Daoy (cell line): ENCODE measurements at places on chromosomes 12 and 14. TPM values are rescaled to one million over a fixed set of nuclear protein-coding genes. Genes with fewer than 3 reads are reported as not detected.

DNA sequence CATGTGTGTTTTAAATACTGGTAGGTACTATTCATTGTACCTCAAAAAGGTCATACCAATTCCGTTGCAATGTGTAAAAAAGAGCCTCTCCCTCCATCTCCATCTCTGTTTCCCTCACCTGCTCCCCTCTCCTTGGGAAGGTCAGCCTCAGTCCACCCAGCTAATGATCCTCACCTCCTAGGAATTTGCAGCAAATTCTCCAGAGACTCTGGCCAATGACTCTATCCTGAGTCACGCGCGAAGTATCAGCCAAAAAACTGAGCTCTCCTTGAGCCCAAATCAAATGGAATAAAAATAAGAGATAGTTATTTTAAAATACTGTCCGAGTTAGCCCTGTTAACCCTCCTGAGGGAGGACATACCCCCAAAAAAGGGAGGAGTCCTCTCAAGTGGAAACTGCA, 148.4 kb downstream of the DPF3 start:
- DNase-seq, result peak; percentile 80

Gene AMDHD1
- 0.11 and 0.98 TPM in 2 replicates for total RNA-seq

- DNase-seq, result no peak
Measured at GRCh38 chr14:60153991-60154390, 11.2 kb downstream of the DHRS7 start.

- DNase-seq, result peak; percentile 69
Measured at GRCh38 chr12:124508381-124509079, 58.9 kb downstream of the NCOR2 start.

GRCh38 chr12:109868182-109869051, 11.9 kb downstream of the GLTP start:
- no peak for DNase-seq

GRCh38 chr12:38269897-38270296, 46.7 kb upstream of the ALG10B start:
- DNase-seq, result no peak

GRCh38 chr14:32559048-32559447, 229.9 kb downstream of the AKAP6 start:
- DNase-seq, result no peak

DNA sequence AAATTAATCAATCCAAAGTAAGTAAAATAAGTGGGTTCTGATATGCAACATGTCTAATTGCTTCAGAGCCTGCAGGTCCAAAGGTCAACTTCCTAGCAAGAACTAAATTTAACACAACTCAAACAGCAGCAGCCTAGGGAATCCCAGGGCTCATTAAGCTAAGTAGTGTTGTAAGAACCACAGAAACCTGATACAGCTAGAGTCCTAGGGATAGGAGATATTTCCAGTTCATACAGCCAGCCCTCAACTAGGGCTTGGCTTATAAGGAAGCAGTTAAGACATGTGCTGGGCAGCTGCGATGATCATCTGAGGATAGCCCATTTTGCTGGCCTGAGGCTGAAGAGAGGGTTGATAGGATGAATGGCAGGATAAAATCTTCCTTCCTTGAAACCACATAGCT, at the start of gene OR4Q3:
OR4Q3 (plus strand) TSS at position 316 of the 400 bp plus-strand sequence.
- peak; percentile 37 for DNase-seq

- DNase-seq, result no peak
Measured at GRCh38 chr14:81206115-81206514, 14.6 kb downstream of the GTF2A1 start.

GRCh38 chr12:18723752-18724151, 14.1 kb downstream of the PLCZ1 start:
- DNase-seq, result no peak

Gene CPNE6
- not detected in 2 replicates for total RNA-seq

GRCh38 chr14:105774001-105774400, 247.6 kb downstream of the TMEM121 start:
- no peak for DNase-seq

DNA sequence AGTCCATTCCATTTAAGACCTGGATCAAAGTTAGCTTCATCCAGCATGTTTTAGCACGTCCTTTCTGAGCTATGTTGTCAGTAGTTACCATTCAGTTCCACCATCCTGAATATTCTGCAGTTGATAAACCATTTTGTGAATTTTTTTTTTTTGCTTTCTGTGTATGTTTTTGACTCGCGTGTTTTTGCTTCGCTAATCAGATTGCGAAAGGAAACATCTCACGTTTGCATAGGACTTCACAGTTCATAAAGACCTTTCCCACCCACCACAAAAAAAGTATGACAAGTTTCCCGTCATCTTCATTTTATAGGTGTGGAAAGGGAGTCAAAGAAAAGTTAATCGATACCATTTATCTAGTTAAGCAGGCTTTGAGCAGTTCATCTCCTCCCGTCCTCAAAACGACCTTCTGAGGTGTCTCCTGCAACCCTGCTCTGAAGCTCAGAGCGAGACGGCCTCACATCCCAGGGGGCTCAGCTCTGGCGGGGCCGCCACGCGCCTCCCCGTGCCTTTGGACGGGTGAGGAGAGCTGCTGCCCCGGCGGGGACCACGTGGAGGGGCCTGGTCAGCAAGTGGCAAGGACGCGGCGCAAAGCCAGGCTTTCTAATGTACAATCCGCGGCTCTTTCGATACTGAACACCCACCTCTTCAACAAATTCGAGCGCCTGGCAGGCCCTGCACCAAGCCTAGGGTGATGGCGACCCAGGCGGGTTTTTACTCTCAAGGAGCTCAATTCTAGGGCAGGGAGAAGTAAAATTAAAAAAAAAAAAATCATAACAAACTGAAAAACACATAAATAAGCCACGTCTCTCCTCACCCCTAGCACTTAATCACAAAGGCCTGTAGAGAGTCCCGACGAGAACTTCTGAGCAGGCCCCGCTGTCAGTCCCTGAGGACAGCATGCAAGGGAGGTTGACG, 988 bp upstream of the TMEM263 start:
- DNase-seq, result no peak

Gene SLC6A12
- total RNA-seq, result 0.57 and 3.4 TPM in 2 replicates

GRCh38 chr14:104518659-104519350, 60.8 kb upstream of the C14orf180 start:
- DNase-seq, result peak; percentile 1

GRCh38 chr12:109421355-109422087, 55.6 kb downstream of the KCTD10 start:
- peak; percentile 42 for DNase-seq

GRCh38 chr12:51076236-51076930, 7.0 kb downstream of the CSRNP2 start:
- DNase-seq, result no peak

GRCh38 chr12:75820071-75820470, 211.5 kb downstream of the PHLDA1 start:
- no peak for DNase-seq

GRCh38 chr14:35818346-35819115, 7.6 kb upstream of the BRMS1L start:
- DNase-seq, result peak; percentile 42

DNA sequence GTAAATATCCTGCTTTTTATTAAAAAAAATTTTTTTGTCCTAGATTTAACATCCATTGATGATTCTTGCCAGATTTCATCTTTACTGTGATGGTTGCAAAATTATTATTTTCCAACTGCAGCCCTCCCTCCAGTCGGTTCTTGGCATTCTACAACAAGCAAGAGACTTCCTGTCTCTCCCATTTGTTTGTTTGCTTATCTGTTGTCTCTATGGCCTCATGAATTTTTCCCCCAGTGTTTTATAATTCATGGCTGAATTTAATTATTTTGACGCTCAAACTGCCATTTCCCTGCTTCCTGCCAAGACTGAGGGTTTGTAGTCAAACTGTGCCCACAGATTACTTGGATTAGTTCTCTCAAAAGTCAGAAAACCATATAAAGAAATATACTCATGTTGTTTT, 25.9 kb downstream of the CGRRF1 start:
- no peak for DNase-seq

- no peak for DNase-seq
Measured at GRCh38 chr12:42677461-42677860, 87.9 kb upstream of the PRICKLE1 start.

Gene TAS2R42
- total RNA-seq, result not detected in 2 replicates

- no peak for DNase-seq
Measured at GRCh38 chr14:92613681-92614260, 100.2 kb downstream of the RIN3 start.

GRCh38 chr14:102652194-102652593, 59.7 kb downstream of the RCOR1 start:
- DNase-seq, result no peak

DNA sequence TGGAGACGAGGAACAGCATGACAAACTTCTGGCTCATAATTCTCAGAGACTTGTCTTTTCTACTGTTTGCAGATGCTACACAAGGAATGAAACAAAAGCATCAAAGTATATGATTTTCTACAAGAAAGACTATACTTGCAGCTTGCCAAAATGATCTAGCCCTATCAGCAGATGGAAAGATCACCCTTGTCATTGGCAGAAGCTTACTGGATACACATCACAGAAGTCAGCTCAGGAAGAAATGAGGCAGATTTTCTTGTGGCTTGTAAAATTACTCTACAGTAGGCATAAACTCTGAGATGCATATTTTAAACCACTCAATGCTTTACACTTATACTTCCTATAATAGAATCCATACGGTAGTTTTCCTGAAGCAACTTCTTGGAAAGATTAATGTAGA, 20.6 kb downstream of the E2F7 start:
- DNase-seq, result no peak

Gene KRT6B
- not detected in 2 replicates for total RNA-seq

Gene CCDC60
- not detected in 2 replicates for total RNA-seq

GRCh38 chr14:25308244-25308643, 258.3 kb upstream of the STXBP6 start:
- no peak for DNase-seq

GRCh38 chr12:59657266-59657665, 61.4 kb downstream of the SLC16A7 start:
- no peak for DNase-seq

GRCh38 chr14:101500061-101500460, 61.2 kb upstream of the DIO3 start:
- no peak for DNase-seq

DNA sequence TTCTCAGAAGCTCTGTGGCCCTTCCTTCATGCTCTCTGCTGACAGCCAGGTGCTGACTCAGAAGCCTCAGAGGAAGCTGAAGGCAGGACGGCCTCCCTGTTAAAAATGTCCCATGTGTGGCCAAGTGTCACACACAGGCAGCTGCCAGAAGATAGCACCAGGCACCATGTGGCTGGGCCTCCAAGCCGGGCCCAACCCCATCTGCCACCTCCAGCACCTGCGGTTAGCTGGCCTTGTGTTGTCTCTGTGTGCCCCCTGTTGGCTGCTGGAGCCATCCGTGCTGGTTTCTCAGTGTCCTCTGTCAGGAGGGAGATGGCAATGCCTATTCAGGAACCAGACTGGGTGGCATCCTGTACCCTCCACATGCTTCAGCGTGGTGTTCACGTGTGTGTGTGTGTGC, 63.2 kb downstream of the TSPAN11 start:
- peak; percentile 38 for DNase-seq

Gene IAPP
- not detected in 2 replicates for total RNA-seq

DNA sequence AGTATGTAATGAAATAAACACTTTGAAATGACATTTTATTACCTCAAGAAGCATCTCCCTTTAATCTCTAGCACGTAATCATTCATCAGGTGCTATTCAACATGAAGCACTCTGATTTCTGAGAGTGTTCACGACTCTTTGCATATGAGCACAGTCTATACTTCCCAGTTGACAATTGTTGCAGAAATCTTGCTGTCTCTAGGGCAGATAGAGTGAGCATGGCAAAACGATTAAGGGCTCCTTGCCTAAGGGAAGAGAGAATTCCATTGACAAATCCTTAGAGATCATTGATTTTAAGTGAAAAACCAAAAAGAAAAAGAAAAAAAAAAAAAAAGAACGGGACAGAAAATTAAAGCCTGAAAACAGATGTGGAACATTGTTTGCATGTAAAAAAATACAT, 107.6 kb downstream of the C12orf50 start:
- no peak for DNase-seq

Gene RBP5
- 0.46 TPM in 1 of 2 replicates, not detected in the other for total RNA-seq

- no peak for DNase-seq
Measured at GRCh38 chr14:72808564-72808963, 85.3 kb downstream of the DPF3 start.

- no peak for DNase-seq
Measured at GRCh38 chr14:22176957-22177356, 412.1 kb downstream of the DAD1 start.

- no peak for DNase-seq
Measured at GRCh38 chr14:32300136-32300535, 29.0 kb upstream of the AKAP6 start.

DNA sequence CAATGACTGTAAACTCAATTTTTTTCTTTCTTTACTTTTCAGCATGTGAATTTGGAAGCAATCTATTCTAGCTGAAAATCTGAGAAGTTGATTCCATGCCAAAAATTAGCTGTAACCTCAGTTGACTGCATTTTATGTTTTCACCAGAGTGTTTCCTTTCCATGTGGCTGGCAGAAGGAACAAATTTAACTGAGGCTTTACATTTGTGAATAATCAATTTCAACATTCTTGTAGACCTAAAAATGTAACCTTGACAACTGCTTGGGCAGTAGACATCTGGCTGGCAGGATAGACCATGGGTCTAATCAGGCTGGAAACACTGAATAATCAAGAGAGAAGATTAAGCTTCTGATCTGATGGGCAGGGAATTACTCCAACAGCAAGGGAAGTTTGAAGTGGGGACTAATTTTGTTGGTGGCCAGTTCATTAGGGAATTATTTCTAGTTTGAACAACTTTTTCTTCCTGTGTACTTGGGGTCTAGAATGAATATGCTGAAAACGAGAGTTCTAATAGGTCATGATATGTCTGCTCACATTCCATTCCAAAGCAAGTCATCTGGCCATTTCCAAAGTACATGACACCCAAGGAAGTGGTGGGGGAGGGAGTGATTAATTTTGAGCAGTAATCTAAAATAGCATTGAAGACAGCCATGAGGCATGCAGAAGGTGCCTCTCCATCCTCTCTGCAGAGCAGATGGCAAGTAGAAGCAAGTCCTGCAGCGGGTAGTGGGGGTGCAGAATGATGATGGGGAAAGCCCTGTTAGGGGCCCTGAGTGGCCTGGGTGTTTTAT, 68.2 kb downstream of the ATP23 start:
- DNase-seq, result no peak

DNA sequence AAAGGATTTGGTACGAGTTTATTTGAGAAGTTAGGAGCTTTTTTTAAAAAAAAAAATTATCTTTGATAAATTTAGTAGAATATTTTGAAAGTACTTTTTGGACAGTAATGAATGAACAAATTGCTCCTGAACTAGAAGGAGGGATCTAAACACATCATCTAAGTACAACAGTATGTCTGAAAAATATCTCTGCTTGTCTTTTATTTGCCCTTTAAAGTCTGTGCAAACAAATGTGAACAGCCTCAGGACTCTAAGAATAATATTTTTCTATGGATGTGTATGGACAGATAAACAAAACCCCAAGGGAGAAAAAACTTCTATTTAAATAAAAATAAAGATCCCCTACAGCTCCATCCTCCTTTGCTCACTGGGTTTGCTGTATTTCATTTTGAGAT, 19.5 kb downstream of the FBXL14 start:
- DNase-seq, result no peak

DNA sequence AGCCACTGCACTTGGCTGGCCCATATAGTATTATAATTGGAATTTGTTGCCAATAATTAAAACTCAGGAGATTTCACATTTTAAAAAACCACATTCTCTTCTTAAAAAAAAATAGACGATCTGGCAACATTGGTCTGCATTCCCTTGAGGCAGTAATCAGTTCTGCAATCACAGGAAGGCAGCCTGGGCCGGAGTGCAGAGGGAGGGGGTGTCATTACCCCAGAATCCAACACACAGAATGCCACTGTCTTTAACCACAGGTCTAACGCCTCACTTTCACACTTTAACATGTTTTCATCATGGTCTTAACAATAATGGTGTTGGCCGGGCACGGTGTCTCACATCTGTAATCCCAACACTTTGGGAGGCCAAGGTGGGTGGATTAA, 100.1 kb downstream of the SCARB1 start:
- no peak for DNase-seq

Gene BDKRB2
- 4.6 and 8.5 TPM in 2 replicates for total RNA-seq

GRCh38 chr14:100816950-100817901, 8.7 kb upstream of the MEG3 start:
- no peak for DNase-seq
